ENCODE measurements at places on chromosomes 7 and 10.

DNA sequence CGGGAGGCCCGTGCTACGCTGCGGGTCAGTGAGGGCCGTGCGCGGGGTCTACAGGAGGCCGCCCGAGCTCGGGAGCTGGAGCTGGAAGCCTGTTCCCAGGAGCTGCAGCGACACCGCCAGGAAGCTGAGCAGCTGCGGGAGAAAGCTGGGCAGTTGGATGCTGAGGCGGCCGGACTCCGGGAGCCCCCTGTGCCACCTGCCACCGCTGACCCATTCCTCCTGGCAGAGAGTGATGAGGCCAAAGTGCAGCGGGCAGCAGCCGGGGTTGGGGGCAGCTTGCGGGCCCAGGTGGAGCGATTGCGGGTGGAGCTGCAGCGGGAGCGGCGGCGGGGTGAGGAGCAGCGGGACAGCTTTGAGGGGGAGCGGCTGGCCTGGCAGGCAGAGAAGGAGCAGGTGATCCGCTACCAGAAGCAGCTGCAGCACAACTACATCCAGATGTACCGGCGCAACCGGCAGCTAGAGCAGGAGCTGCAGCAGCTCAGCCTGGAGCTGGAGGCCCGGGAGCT is 7.0 kb downstream of the LZTS2 start:
- no peak for DNase-seq

- no peak for DNase-seq
Measured at GRCh38 chr10:88163572-88163971, 300.1 kb downstream of the PTEN start.

GRCh38 chr10:14740684-14741247 is 33.9 kb downstream of the FAM107B start:
- no peak for DNase-seq

GRCh38 chr10:128915630-128916029 is 551.4 kb upstream of the MGMT start:
- no peak for DNase-seq

Data from NCI-H524 (cell line).